Activated CD4-positive, CD25-positive, alpha-beta regulatory T cell (primary cell): ENCODE measurements at places on chromosomes 1 and 21.

- DNase-seq: no peak
These were observed 3.4 kb upstream of the TRIM11 start for GRCh38 chr1:228410015-228410414.

- DNase-seq: no peak
These were observed 48.8 kb downstream of the SUCO start for GRCh38 chr1:172581779-172582178.

GRCh38 chr1:23597635-23598388 is 38.5 kb upstream of the ID3 start:
- no peak for DNase-seq

DNA sequence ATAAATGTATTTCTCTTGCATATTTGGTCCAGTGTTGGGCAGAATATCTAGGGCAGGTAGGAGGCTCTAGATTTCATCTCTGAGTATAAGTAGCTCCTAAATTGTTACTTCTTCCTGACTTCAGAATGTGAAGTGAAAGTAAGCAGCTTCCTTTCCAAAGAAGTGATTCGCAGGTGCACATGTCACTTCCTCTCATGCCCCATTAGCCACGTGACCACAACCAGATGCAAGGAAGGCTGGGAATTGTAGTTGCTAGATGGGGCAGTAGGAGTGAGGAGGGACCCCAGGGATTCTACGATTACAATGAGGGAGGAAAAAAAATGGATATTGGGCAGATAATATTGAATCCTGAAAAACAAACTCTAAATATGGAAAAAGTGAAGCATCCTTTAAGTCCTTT is 113.2 kb upstream of the CYYR1 start:
- no peak for DNase-seq

GRCh38 chr1:89881415-89882058 is 60.7 kb downstream of the LRRC8D start:
- no peak for DNase-seq

GRCh38 chr21:39673163-39673562 is 60.4 kb downstream of the B3GALT5 start:
- DNase-seq: no peak

DNA sequence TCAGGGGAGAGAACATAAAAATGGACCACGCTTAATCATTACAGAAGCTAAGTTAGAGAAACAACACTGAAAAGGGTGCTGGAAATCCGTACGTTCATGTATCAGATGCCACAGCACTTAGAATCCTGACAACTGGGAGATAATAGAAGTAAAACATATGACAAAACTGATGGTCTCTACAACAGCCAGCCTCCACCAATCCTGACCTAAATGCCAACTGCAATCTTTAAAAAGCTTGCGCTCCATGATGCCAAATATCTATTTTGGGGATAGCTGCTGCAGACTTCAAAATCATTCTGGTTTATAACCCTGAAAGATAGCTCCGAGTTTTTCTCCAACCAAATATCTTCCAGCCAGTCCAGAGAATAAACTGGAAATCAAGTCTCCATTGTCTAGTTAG is 178.3 kb downstream of the RERE start:
- DNase-seq: no peak

DNA sequence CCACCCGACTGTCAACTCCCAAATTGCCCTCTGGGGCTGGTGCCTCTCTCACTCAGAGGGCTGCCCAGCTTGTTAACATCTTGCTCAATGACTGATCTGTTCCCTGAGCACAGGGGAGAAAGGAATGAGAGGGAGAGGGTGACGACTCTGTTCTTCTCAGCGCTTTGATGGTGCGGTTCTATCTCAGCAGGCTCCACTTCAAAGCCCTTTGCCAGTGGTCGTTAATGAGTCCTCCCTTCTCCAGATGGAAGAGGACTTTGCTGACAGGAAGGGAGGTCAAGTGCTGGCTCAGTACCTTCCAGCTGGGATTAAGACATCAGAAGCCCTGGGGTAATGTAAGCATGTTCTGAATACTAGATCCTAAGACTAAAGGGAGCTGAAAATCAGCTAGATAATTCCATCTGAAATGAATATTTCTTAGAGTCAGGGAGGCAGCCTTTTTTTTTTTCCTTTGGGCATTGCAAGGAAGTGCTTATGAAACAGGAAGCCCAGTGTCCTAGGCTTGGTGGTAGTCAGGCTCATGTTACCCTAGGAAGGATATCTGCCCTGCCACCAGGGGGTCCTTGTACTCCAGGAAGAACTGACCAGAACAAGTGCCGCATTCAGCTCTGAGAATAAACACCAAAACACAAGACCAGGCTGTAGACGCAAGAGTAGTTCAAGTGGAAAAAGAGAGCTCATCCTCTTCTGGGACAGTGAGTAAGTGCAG is 4.7 kb downstream of the FMOD start:
- no peak for DNase-seq

GRCh38 chr1:212827831-212828278 is 19.6 kb downstream of the SPATA45 start:
- no peak for DNase-seq

DNA sequence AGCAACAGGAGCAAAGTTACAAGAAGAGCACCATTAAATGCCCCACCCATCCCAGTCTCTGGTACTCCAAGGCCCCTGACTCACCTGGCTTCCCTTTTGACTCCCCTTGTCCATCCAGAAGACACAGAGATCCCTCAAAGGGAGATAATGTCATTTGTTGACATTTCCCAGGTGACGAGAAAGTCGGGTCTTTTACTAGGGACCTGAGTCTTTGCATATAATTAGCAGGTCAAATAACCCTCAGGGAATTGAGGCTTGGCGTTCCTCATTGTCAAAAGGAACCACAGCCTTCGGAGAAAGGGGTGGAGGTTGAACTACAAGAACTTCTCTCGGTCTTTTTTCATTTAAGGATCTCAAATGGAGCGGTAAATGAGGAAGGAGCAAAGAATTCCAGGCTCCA is 133.2 kb downstream of the PROX1 start:
- no peak for DNase-seq

DNA sequence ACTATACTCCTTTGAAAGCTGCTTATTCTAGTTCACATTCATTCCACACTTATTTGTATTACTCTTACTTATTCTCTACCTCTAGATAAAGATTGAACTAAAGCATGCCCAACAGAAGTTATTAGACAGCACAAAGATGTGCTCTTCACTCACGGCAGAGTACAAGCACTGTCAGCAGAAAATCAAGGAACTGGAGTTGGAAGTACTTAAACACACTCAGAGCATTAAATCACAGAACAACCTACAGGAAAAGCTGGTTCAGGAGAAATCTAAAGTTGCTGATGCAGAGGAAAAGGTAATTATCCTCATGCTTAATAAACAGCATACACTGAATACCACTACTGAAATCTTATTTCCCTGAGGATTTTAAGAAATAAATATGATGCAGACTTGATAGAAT is 81.3 kb upstream of the PPIH start:
- DNase-seq: no peak

DNA sequence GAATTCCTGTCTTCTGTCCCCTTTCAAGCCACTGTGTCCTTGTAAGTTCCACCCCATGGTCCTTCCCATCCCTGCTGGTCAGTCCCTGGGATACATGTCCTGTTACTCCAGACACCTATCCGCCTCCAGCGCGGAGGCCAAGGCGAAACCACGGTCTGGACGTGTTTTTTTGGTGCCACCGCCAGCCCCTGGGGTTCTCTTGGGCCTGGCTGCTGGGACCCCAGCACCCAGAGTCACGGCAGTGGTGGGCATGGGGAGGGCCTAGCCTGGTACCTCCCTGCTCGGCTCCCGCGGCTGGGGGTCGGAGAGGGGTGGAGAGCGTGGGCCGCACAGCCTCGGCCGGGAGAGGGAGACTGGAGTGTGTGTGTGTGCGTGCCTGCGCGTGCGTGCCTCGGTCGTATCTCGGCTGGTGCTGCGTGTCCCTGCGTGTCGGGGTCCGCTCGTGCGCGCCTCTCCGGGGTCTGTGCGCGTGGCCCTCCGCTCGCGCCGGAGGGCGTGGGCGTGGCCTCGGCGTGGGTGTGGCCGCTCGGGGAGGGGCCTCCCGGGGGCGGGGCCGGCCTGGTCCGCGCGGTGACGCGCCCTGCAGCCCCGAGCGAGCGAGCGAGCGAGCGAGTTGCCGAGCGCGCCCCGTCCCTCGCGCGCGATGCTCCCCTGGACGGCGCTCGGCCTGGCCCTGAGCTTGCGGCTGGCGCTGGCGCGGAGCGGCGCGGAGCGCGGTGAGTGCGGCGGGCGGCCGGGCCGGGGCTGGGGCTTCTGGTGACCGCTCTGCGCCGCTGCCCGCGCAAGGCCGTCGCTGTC is at the start of gene VWA1:
TSS of gene VWA1 (plus strand) at position 585 of the 798 bp plus-strand sequence. CDS start at position 644, 59 bp downstream.
- peak; percentile 27 for DNase-seq

DNA sequence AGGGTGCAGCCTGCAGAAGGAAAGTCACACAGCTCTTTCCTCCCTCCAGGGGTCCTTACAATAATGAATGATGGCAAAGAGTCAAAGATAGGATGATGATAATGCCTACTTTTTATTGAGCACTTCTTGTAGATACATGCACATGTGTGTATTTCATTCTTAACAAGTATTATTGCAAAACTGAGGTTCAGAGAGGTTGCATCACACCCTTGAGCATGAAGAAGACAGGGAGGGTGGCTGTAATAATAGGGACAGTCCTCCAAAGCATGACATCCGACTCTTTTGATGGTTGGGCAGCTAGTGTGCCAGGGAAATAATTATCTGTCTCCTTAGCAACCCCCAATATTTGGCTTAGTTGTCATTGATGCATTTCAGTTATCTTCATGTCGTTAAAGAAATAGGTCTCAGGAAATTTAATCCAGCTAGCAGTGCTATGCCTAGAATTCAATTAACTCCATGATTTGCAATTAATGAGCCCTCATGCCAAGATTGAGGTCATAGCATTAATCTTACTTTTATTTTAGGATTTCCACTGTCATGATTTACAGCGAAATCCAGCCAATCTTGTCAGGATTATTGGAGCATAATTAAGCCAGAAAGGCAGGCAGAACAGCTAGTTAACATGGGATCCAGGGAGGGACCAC is 35.0 kb downstream of the DNAJC6 start:
- no peak for DNase-seq

DNA sequence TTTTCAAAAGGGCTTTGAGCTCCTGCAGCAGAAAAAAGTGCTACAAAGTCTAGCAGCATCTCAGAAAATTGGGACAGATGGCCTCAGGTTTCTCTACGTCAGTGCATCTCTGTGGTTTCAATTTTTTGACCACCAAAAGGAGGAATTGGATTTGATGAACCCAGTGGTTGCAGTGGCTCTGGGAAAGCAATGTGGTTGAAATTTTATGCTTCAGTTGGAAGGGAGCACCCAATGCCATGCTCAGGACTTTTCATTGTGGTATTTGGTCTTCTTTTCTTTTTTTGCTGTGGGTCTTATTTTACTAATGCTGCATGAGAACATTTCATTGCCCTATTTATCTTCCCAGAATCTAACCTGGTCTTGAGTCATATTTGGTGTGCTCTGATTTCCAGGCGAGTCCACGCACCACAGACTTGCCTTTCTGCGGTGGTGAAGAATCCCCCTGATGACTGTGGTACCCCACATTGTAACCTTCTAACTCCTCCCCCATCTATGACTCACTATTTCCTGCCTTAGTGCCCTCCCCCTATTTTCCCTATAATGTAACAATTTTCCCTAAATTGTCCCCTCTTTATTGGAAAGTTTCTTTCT is 56.7 kb downstream of the S1PR1 start:
- no peak for DNase-seq

GRCh38 chr1:200627575-200628222 is 7.1 kb upstream of the KIF14 start:
- DNase-seq: no peak

- DNase-seq: no peak
These were observed 422.9 kb upstream of the BEND5 start for GRCh38 chr1:49199564-49199963.

- DNase-seq: no peak
These were observed 25.2 kb downstream of the IL12RB2 start for GRCh38 chr1:67332653-67333529.

DNA sequence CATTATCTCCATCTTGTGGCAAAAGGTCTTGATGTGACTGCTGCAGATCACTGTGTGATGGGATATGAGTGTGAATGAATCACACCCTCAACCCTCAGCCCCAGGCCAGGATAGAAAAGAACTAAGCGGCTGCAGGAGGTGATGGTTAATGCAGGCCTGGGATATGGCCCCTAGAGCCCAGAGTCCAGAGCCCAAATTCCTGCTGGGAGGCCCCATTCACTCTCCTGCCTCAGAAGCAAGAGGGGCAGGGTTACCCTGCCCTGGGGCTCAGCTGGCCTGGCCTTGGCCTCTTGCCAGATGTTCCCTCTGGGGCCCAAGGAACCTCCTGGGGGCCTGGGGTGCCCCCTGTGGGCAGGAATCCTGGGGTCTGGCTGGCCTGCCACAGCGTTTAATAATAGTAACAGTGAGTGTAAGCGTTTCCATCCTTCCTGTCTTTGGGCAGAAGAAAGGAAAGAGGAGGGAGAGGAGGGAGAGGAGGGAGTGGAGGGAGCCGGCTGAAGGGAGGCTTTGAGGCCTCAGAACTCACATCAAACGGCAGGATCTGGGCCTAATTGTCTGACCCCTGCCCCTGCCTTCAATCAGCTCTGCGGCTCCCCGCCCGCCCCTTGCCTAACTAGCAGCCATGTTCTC is 26.2 kb downstream of the DMAP1 start:
- DNase-seq: no peak

GRCh38 chr1:198088360-198089071 is 68.3 kb upstream of the NEK7 start:
- DNase-seq: no peak

- no peak for DNase-seq
These were observed 131.2 kb upstream of the FAM78B start for GRCh38 chr1:166297993-166298392.

- no peak for DNase-seq
These were observed 8.3 kb downstream of the OR2M4 start for GRCh38 chr1:248239478-248239877.

DNA sequence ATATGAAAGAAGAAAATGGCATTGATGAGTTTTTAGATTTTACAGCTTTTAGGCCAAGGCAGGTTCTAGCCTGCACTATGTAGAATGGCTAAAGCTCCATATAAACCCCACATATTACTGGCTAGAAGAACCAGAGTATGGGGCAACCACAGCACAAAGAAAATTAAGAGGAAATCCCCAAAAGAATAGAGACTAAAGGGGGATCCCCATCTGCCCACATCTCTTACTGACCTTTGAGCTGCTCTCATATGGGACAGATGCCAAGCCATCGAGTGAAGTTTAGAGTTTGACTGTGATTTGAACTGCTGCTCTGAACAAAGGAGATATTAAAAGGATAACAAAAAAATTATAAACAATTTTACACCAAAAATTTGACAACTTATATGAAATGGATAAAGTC is 102.2 kb upstream of the HAO2 start:
- no peak for DNase-seq

GRCh38 chr1:54047384-54048305 is 5.4 kb downstream of the TMEM59 start:
- DNase-seq: no peak
